ENCODE measurements at places on chromosomes 13 and 19. TPM values are rescaled to one million over a fixed set of nuclear protein-coding genes. Genes with fewer than 3 reads are reported as not detected.

The TMEM59L gene
- total RNA-seq, result not detected

The PGLYRP1 gene
- total RNA-seq, result not detected

The GNG7 gene
- under 0.01 TPM for total RNA-seq

The ADAMTSL5 gene
- 19.2 TPM for total RNA-seq

The FAM124A gene
- not detected for total RNA-seq

The ZNF85 gene
- total RNA-seq, result 9.8 TPM

The ATP8A2 gene
- 2.4 TPM for total RNA-seq

The SLC5A5 gene
- total RNA-seq, result not detected

The PEG3 gene
- total RNA-seq, result 0.21 TPM

The MYADM gene
- 33.1 TPM for total RNA-seq

The MED4 gene
- total RNA-seq, result 43.6 TPM

The SHISA7 gene
- 0.05 TPM for total RNA-seq

The RXFP2 gene
- total RNA-seq, result not detected

The SHANK1 gene
- under 0.01 TPM for total RNA-seq

The PLIN5 gene
- not detected for total RNA-seq

The ICAM5 gene
- 5.0 TPM for total RNA-seq
